ENCODE measurements at places on chromosomes 2 and 18. TPM values are rescaled to one million over a fixed set of nuclear protein-coding genes. Genes with fewer than 3 reads are reported as not detected.

DNA sequence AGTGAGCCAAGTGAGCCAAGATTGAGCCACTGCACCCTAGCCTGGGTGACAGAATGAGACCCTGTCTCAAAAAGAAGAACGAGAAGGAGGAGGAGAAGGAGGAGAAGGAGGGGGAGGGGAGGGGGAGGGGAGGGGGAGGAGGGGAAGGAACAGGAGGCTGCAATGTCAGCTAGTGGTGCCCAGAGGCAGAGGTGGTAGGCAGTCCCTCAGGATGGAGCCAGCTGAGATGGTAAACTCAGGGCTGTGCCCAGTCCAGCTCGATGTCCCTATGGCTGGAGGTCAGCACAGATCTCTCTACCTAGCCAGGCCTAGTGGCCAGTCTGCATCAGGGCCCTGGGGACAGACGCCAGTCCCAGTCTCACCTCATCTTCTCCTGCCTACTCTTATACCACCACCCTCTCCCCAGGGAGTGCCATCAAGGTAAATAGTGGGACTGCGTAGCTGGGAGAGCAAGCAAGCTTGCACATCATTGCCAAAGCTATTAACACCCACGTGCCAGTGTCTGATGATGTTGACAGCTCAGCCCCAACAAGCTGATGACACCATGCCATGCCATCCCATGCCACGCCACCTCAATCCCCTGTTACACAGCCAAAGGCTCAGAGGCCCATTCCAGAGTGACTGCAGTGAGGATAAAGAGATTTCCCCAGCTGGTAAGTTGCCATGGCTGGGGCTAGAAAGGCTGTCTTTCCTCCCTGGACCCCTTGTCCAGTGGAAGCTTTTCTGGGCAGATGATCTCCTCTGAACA lies 7.6 kb upstream of the PLB1 start:
- DNase-seq, result no peak

GRCh38 chr2:117875786-117876185 lies 61.3 kb downstream of the DDX18 start:
- DNase-seq, result no peak

GRCh38 chr2:241554610-241555322 lies 3.8 kb upstream of the BOK start:
- DNase-seq, result no peak

DNA sequence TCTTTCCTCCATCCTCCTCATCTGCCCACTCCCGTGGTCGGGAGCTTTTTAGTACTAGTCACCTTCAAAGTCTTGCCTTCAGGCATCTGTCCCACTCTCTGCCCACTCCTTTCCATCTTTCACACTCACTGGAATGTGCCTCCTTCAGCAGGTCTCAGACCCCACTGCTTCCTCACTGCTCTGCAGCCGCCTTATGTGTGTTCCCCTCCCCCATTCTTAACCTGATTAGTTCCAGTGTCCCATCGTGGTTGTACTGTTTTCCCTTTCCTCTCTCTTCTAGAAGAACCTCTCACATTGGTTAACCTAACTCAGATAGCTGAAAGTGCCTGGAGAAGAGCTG lies 3.0 kb downstream of the ARMC9 start:
- DNase-seq, result no peak

DNA sequence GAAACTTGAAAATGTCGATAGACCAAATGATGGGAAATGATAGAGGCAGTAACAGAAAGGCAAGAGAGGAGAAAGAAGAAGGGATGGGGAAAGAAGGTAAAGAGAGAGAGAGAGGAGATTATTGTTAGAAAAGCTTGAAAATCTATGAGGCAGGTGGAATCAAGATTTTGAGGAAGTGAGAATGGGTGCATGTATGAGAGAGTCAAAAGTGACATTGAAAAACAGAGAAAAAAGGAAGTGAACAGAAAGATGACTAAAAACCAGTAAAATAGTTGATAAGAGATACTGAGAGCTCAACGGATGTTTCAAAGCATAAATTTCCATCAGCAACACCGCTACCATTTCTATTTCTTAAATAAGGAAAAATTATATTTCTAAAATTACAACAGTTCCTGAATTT lies 327.4 kb upstream of the CWC22 start:
- no peak for DNase-seq

The TCF23 gene
- total RNA-seq, result not detected

The MAP4K3 gene
- total RNA-seq, result 10.5 TPM

Data from lung microvascular endothelial cell (primary cell).